ENCODE measurements at places on chromosomes 2 and 18. TPM values are rescaled to one million over a fixed set of nuclear protein-coding genes. Genes with fewer than 3 reads are reported as not detected.

NAGK gene
- 67.6 TPM for total RNA-seq

SNTG2 gene
- total RNA-seq = 0.31 TPM

POTEI gene
- not detected for total RNA-seq

LIMS3 gene
- total RNA-seq = 2.1 TPM

EPB41L3 gene
- 80.6 TPM for total RNA-seq

ABHD3 gene
- total RNA-seq = 6.9 TPM

TRPM8 gene
- not detected for total RNA-seq

CHPF gene
- total RNA-seq = 58.8 TPM

SNED1 gene
- total RNA-seq = 2.8 TPM

ABCG5 gene
- not detected for total RNA-seq

VWC2L gene
- not detected for total RNA-seq

ADAM23 gene
- 4.1 TPM for total RNA-seq

PRSS56 gene
- 2.6 TPM for total RNA-seq

SPP2 gene
- not detected for total RNA-seq

ARHGEF33 gene
- total RNA-seq = 0.71 TPM

EDAR gene
- 0.04 TPM for total RNA-seq

MROH2A gene
- not detected for total RNA-seq

RESP18 gene
- not detected for total RNA-seq

SLC9A4 gene
- total RNA-seq = 0.04 TPM

ALK gene
- 0.04 TPM for total RNA-seq

GPR55 gene
- not detected for total RNA-seq

FAM124B gene
- total RNA-seq = 8.8 TPM

SIX3 gene
- not detected for total RNA-seq

PSD4 gene
- total RNA-seq = 1.6 TPM

LIMS4 gene
- 3.8 TPM for total RNA-seq

NGEF gene
- 1.5 TPM for total RNA-seq

TSPYL6 gene
- total RNA-seq = 0.04 TPM

CABLES1 gene
- total RNA-seq = 3.7 TPM

FRZB gene
- 19.2 TPM for total RNA-seq

DPP4 gene
- 13.4 TPM for total RNA-seq

CRYGC gene
- total RNA-seq = not detected

ALPP gene
- 0.09 TPM for total RNA-seq

LYG2 gene
- not detected for total RNA-seq

SLC16A14 gene
- 4.2 TPM for total RNA-seq

ERMN gene
- 0.04 TPM for total RNA-seq

GKN1 gene
- total RNA-seq = 0.09 TPM

SNORC gene
- 0.80 TPM for total RNA-seq

ACOXL gene
- total RNA-seq = 0.09 TPM
